ENCODE measurements at places on chromosomes 2 and 18. TPM values are rescaled to one million over a fixed set of nuclear protein-coding genes. Genes with fewer than 3 reads are reported as not detected.

E2F6 gene
- total RNA-seq, result 21.4 TPM

- H3K27me3 ChIP-seq, result peaks cover 9% of the 10 kb centered on the region
- H3K27ac ChIP-seq, result no peak overlapping the region
- no peaks in the 10 kb centered on the region for H3K36me3 ChIP-seq
Observed at GRCh38 chr2:118925981-118926380, 16.0 kb upstream of the MARCO start.

DNA sequence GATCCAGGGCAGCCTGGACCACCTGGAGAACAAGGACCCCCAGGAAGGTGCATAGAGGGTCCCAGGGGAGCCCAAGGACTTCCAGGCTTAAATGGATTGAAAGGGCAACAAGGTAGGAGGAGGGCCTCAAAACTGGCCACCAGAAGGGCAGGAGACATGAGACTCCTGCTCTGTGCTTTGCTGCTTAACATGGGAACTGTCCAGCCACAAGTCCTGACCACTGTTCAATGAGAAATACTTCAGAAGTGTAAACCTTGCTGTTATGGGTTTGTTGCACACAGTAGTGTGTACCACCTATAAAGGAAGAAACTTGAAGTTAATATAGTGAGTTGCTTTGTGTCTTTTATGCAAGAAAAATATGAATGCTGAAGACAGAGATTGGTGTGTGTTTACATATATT, 44.2 kb upstream of the MFF start:
- no peak overlapping the region for H3K27ac ChIP-seq
- no peaks in the 10 kb centered on the region for H3K36me3 ChIP-seq
- no peak overlapping the region for H3K4me3 ChIP-seq
- DNase-seq, result no peak

DNA sequence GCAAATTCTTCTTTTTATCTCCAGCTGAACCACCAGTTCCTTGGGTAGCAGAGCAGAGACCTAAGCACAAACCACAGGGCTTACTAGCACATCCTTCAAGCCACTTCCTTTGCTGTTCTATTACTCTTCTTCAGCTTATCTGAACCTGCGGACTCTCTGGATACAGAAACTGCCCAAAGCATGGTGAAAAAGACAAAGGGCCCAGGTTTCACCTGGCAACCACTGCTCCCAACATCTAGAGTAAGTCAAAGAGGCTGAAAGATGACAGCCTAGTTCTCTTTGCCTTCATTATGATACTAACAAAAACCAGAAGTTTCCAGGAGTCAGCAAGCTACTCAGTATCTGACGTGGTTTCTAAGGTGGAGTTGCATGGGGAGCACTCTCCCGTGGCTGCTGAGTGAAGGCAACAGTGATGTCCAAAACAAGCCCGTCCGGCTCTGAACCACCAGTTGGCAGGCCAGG, 43.4 kb downstream of the KANSL3 start:
- H3K27ac ChIP-seq, result no peak overlapping the region
- no peaks in the 10 kb centered on the region for H3K27me3 ChIP-seq
- peaks cover 37% of the 10 kb centered on the region for H3K36me3 ChIP-seq
- no peak overlapping the region for H3K4me3 ChIP-seq

DNA sequence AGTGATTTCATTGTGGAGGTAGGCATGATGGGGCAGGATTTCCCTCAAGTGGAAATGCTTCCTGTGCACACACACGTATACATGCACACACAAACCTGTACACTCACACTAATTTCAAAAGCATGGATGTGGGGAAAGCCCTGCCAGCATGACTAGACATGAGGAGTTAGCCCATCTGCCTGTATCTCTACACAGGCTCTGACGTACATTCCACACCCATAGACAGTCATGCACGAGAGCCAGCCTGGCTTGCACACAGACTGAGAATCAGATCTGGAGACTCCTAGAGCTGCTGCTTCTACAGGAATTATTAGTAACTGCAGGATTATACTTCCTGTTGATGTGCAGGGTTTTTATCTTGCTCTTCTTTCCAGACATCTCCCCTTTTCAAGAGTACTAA, 27.3 kb upstream of the NFU1 start:
- no peak overlapping the region for H3K27ac ChIP-seq
- H3K4me1 ChIP-seq, result no peaks in the 10 kb centered on the region
- no peaks in the 10 kb centered on the region for H3K27me3 ChIP-seq
- H3K4me3 ChIP-seq, result no peak overlapping the region
- peaks cover 12% of the 10 kb centered on the region for H3K36me3 ChIP-seq

- H3K4me3 ChIP-seq, result no peak overlapping the region
- peaks cover 5% of the 10 kb centered on the region for H3K27me3 ChIP-seq
- H3K36me3 ChIP-seq, result no peaks in the 10 kb centered on the region
- no peak for DNase-seq
- peaks cover 5% of the 10 kb centered on the region for H3K4me1 ChIP-seq
- H3K27ac ChIP-seq, result no peak overlapping the region
Observed at GRCh38 chr2:57313678-57314077, 732.9 kb upstream of the VRK2 start.

Data from progenitor cell of endocrine pancreas (in vitro differentiated cells).